Hepatic stellate cell (primary cell): ENCODE measurements at places on chromosomes 5 and 9.

DNA sequence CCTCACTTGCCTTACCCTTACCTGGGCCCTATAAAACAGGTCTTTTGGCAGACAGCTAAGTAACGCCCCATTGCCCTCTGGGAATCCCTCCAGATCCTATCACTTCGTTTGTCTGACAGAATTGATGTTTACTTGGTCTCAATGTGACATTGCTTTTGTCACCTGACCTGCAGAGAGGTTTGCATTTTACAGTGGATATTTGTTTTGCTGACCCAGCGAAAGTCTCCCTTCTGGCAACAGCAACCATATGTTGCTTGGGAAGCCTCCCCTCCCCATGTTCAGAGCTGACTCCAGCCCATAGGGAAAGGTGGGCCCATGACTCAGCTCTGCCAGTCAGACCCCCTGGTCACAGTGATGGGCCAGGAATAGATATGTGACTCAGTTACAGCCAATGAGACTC lies 54.0 kb upstream of the LARP1 start:
- DNase-seq = no peak

DNA sequence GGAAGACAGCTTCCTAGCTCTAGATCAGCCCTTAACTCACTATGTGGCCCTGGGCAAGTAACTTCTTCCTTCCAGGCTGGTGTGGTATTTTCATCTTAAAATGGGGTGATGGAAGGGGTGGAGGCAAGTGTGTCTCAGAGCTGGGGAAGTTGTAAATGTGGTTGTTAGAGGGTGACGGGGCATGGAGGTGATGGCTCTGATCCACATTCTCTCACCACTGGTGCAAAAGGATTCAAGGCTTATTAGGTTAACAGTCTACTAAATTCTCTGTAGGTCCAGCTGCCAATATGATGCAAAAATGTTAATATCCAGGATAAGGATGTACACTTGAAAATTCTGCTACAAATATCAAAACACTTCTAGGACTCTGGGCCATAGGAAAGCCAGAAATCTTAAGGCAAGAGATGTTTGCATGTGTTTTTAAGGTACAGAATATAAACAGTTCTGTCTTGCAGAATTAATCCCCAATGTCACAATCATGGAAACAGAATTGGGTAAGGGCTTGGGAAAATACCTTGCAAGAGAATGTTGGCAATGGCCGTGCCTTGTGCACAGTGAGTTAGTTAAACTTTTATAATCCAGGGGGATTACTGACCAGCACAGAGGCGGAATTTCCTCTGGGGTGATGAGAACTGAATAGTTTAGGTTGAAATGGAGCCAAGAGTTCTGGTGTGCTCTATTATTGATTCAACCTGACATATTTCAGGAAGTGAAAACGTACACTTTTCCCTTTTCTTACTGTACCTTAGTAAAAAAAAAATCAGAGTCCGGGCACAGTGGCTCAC lies 19.8 kb downstream of the TNFSF15 start:
- DNase-seq = no peak

DNA sequence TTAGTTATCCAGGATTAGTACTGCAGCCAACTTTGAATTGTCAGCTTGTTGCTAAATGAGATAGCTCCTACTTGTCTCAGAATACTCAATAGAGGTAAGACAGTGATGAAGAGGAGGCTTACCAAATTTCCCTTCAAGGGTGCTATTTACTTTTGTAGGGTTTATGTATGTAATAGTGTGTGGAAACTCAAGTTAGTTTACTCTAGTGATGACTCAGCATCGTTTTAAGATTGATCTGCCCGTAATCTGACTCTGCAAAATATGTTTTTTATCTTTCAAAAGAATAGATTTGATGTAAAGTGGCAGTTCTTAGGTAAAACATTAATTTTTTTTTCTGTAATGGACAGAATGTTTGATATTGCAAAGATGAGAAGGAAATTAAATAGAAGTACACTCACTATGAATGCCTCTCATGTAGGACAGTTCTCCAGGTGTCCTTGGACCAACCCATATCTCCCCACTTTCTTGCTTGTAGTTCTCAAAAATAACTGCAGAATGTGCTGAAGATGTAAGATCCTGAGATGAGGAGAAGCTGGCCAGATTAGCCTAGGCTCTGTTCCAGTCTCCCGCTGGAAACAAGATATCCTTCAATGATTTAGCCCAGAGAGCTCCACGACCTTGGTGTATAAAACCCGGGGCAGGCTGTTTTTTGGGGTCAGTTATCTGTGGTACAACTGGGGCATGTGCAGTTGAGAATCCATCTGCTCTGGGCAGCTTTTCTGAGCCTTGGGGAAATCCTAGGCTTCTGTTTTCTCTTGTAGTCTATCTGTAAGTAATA lies 24.4 kb upstream of the MROH2B start:
- DNase-seq = no peak

GRCh38 chr9:2012347-2012746 lies 2.8 kb upstream of the SMARCA2 start:
- DNase-seq = no peak

DNA sequence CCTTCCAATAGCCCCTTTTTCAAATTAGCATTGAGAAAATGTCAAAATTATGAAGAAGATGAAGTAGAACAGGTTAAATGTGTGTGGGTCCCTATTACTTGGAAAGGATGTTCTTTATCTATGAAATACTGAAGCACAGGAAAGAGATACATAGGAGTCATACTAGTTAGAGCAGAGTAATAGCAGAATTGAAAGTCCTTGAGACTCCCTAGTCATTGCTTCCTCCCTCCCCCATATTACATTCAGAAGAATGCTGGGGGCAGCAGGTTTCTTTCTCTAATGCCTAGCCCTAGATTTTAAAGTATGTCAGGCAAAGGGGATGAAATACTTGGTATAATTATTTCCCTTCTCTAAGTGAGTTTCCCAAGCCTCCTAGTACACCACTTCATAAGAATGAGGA lies 4.4 kb downstream of the ZCCHC9 start:
- DNase-seq = no peak

DNA sequence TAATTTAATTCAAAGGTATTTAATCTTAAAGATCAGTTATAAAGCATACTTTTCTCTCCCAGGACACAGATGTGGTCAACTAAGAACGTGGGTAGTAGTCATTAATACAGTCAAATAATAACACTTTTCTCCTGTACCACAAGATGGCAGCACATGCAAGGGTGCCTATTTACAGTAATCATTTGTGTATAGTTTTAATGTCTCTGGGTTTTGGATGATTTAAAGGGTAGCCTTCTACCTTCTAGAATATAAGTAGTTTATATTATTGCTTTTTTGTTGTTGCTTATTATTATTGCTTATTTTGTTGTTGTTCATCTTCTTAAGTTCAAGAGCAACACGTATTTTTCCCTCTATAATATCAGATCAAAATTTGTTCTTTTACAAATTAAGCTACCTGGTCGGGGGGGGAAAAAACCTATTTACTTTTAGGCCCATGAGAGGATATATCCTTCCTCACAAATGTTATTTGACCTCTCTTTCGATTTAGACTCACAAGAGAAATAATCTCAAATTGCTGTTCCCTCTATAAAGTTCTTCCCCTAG lies 59.6 kb upstream of the SLC27A6 start:
- DNase-seq = peak; percentile 8

DNA sequence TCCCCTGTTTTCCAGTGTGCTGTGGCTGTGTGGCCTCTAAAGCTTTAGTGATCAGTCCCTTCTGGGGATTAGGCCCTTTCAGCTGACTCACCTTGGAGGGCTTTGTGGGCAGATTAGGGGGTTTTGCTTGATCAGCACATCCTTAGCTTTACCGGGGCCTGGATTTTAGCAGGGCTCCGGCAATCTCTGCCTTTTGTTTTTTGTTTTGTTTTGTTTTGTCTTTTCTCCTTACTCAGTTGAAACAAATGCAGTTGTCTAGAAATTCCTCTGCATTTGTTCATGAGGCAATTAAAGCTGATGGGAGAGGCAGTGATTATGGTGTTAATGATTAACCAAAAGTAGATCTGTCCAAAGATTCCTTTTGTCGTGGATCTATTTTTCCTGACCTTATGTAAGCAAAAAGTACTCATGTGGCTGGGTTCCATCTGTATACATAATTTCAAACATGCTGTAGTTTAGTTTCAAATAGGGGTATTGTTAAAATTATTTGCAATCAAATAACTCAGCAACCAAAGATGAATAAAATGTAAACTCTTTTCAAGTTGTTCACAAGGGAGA lies 5.2 kb upstream of the TDRD7 start:
- no peak for DNase-seq

GRCh38 chr9:107819772-107820565 lies 330.4 kb upstream of the KLF4 start:
- DNase-seq = no peak

DNA sequence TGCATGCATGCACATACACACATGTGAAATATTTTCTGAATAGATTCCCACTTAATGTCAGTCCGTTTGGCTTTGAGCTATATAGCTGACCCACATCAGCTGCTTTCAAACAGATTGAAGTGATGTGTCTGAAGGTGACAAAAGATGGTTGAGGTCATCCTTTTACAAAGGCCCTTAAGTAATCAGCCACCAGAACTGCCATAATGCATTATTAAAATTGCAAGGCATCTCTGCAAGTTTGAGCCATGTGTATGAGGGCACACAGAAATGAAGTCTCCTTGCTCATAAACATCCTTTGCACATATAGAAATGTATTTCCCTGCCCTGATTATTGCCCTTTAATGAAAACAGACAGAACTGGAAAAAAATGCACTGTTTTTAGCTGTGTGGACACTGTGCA lies 1043.0 kb upstream of the C9orf72 start:
- no peak for DNase-seq

- DNase-seq = no peak
Observed at GRCh38 chr5:31479706-31480105, 52.2 kb downstream of the DROSHA start.

- DNase-seq = no peak
Observed at GRCh38 chr5:115979201-115980041, 17.1 kb downstream of the LVRN start.
